T follicular helper cell (primary cell): ENCODE measurements at places on chromosomes 1 and 21.

GRCh38 chr1:164337394-164337793, 221.6 kb upstream of the PBX1 start:
- no peak for DNase-seq

GRCh38 chr1:40884055-40884795, 22.1 kb upstream of the CITED4 start:
- no peak for DNase-seq

DNA sequence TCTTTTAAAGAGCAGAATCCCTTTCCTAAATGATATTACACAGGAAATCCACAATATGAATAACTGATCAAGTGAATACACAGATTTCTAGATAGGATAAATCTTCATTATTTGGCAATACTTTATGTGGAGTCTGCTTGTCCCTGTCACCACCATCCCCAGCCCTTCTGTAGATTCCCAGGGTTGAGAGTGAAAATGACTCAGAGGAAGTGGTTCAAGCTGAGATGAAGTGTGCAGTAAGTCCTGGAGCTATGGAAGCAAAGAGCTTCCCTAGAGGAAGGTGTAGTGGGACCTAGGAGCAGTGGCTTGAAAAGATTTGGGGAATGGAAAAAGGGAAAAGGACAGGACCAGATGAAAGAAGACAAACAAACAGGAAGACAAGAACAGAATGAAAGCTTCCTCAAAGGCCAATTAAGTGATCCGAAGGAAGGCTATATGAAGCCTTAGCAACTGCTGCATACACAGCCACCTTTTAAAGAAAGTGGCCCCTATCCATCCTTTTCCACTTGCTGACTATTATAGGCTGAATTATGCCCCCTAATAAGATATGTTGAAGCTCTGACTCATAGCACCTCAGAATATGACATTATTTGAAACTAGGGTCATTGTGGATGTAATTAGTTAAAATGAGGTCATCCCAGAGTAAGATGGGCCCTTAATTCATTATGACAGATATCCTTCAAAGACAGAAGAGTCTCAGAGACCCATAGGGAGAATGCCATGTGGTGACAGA, 96.5 kb upstream of the CAMK1G start:
- DNase-seq = no peak

- no peak for DNase-seq
These were observed 756 bp downstream of the RLF start for GRCh38 chr1:40161888-40162397.

GRCh38 chr1:198424441-198424840, 116.0 kb downstream of the ATP6V1G3 start:
- no peak for DNase-seq

- no peak for DNase-seq
These were observed 73.1 kb upstream of the CACHD1 start for GRCh38 chr1:64396817-64397216.

DNA sequence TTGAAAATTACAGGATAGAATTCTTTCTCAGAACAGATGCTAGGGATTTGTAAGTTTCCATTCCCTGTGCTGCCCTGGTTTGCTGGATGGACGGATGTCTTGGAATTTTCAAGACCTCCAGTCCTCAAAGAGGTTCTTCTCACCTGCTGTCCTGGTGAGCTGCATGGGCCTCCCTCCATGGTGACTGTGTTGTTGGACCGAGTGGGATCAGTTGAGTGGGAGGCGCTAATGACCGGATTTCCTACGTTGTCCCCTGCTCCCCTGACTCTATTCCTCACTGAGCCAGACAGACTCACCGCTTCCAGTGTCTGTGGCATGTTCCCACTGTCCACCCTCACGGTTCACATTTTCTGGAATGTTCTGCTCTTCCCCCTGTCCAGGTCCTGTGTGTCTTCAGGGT, 229.8 kb downstream of the CAMTA1 start:
- no peak for DNase-seq

DNA sequence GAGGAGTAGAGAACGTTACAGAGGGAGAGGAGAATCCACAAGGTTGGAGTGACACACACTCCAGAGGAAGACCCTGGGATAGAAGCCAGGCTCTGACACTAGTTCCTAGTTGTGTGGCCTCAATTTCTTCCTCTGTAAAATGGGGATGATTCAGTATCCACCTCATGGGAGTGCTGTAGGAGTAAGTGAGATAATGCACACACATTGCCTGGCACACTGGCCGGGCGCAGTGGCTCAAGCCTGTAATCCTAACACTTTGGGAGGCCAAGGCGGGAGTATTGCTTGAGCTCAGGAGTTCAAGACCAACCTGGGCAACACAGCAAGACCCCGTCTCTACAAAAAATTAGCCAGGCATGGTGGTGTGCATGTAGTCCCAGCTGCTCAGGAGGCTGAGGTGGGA, 8.9 kb downstream of the KIF17 start:
- no peak for DNase-seq

GRCh38 chr1:35164893-35165292, 28.1 kb downstream of the SFPQ start:
- no peak for DNase-seq

DNA sequence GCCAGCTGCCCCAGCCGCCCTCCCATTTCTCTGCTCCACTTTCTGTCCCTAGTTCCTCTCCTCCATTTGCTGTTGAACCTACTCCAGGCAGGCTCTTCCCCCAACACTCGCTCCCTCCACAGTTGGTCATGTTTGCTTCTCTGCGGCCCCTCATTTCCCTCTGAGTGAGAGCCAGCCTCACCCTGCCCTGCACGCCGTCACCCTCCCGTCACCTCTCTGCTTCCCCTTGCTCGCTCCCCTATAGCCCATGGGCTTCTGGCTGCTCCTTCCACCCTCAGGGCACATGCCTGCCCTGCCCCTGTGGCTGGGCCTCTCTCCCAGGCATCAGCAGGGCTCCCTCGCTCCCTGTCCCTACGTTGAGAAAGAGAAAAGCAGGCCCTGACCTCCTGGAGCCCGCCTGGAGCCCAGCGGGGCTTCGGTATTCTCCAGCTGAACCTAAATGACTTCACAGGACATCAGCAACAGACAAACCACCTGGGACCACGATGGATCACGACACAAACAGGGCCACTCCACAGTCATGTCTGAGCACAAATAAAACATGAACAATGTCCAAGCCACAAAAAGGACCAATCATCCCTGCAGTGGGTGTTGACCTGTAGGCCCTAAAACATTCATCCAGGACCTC, 13.3 kb upstream of the THEMIS2 start:
- DNase-seq = no peak

- no peak for DNase-seq
These were observed 69.0 kb downstream of the GADD45A start for GRCh38 chr1:67753776-67754525.

DNA sequence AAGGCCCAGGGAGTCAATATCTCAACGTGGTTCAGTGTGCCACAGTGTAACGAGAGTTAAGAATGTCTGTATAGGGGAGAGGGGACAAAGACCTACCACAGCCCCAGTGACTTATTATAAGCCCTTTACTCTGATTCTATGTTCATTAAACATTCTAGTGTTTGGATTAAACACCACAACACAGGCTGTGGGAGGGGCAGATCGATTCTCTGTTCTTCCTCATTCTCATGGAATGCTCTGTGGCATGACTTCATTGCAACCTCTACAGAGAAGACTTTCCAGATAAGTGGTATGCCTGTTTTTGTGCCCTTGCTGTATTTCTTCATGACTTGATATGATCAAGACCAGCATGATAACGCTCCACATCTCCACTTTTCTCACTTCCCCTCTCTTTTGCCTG, 39.0 kb upstream of the CD5L start:
- no peak for DNase-seq

- no peak for DNase-seq
These were observed 34.1 kb downstream of the BMP8A start for GRCh38 chr1:39525366-39526165.

- peak; percentile 32 for DNase-seq
These were observed 19.9 kb upstream of the IFNGR2 start for GRCh38 chr21:33383056-33383888.

DNA sequence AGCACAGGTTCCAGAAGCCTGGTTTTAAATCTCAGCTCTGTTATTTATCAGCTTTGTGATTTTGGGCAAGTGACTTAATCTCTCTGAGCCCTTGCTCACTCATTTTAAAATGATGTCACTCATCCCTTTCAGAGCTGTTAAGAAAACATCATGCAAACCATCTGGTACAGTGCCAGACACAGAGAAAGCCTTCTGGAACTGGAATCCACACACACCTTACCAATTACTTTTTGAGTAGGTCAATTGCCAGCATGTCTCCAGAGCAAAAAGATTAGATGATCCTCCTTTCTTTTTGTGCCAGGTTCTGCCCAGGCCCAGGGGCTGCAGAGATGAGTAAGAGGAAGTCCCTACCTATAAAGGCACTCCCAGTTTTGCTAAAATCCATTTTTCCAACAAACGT, 61.3 kb downstream of the ROR1 start:
- DNase-seq = no peak

DNA sequence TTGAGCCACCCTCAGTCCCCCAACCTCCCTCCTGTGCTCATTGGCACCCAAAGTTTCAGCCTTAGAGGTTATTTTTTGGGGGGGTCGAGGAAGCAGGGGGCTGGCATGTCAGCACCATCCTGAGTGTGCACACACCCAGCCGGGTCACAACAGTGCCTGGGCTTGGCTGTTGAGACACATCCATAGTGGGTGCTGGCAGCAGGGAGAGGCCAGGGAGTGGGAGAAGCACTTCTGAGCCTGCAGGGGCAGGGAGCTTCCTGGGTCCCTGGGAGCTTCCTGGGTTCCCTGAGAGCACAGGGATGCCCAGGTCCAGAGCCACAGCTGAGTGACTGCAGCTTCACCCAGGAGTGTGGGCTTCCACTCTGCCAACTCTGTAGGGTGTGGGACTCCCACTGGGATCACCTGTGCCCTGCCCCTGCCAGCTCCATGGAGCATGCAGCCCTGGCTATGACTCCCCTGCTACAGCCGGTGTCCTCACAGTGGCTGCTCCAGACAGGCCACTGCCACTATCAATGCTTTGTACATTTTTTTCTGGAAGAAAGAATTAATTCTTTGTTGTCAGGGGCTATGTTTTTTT, 240.4 kb downstream of the PTGER3 start:
- no peak for DNase-seq

DNA sequence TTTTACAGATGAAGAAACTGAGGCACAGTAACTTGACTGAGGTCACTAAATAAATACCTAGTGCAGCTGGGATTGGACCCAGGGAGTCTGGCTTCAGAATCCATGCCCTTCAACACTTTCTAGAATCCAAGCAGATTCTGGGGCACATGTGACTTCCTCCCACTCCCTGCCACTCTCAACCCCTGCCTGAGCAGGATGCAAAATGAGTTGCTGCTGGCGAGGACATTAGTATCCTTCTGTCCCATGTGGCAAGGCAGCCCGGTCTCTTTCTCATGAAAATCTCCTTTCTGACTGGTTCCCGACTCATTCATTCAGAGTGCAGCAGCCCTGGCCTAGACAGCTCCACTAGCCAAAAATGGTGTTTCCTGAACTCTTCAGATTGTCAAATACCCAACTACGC, 28.4 kb downstream of the TNNT2 start:
- no peak for DNase-seq

- no peak for DNase-seq
These were observed 107.8 kb downstream of the NGF start for GRCh38 chr1:115230281-115230680.

GRCh38 chr1:83546874-83547273, 452.1 kb downstream of the TTLL7 start:
- no peak for DNase-seq

GRCh38 chr21:33733601-33734000, 91.3 kb downstream of the ITSN1 start:
- DNase-seq = no peak

- DNase-seq = no peak
These were observed 515.9 kb upstream of the PKN2 start for GRCh38 chr1:88168126-88168525.

DNA sequence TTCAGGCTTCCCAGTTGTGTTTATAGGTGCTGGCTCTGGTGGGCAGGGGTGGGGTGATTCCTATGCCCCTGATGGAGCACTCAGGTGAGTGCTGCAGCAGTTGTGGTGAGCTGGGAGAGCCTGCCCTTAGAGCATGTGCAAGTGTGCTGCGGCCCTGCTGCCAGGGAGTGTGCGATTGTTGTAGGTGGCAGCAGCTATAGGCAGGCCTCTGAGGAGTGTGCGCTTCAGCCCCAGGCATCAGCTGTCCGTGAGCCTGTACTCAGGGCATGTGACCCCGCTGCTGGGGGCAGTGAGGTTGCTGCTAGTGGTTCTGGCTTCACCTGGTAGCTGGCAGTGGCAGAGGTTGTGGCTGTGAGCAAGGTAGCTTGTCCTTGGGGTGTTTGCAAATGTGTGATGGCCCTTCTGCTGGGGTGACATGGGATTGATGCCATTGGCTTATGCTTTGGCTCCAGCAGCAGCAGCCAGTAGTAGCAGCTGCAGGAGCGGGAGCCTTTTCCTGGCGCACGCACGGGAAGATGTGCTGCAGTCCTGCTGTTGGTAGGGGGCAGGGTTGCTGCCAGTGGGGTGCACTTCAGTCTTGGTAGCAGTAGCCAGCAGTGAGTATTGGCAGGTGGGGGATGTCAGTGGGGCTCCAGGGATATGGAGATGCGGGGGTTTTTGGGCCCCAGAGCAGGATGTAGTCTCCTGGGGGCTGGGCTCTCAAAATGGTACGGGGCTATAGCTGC, 37.7 kb downstream of the SYCP1 start:
- DNase-seq = no peak

DNA sequence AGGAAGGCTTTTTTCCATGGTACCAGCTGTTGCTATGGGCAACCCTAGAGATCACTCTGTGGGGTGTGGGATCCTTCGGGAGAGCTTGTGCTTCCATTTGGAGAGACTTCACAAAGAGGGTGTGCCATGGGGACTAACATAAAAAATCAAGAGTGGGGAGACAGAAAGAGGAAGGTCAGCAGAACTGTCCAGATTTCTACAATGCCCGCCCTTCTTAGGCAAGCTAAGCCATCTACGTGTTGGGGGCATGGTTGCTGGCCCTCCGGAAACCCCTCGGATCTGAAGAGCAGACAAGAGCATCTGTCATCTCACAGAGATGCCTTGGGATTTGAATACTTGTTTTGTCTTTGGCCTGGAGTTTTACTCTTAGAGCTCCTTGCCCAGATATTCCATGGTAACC, 83.9 kb upstream of the ZNF648 start:
- no peak for DNase-seq

- DNase-seq = no peak
These were observed 17.6 kb downstream of the TRAF5 start for GRCh38 chr1:211344152-211344618.
